Glutamatergic neuron (in vitro differentiated cells): ENCODE measurements at places on chromosomes 12 and 14.

DNA sequence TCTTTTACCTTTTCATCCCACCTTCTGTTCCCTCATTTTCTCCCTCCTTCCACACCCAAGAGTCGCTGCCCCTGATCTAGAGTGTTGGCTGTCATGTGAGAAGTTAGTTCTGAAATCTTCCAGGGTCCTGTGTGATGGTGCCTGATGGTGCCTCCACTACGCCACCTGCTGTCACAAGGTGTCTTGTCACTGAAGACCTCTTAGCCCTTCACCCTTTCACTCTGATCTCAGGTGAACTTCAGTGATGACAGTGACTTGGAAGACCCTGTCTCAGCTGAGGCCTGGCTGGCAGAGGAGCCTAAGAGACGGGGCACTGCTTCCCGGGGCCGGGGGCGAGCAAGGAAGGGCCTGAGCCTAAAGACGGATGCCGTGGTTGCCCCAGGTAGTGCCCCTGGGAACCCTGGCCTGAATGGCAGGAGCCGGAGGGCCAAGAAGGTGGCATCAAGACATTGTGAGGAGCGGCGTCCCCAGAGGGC is 7.6 kb upstream of the PFDN5 start:
- DNase-seq, result peak; percentile 84

GRCh38 chr12:110546339-110546738 is 36.8 kb downstream of the PPTC7 start:
- DNase-seq, result no peak

- DNase-seq, result peak; percentile 65
Measured at GRCh38 chr12:53046655-53047220, 3.1 kb upstream of the TNS2 start.

DNA sequence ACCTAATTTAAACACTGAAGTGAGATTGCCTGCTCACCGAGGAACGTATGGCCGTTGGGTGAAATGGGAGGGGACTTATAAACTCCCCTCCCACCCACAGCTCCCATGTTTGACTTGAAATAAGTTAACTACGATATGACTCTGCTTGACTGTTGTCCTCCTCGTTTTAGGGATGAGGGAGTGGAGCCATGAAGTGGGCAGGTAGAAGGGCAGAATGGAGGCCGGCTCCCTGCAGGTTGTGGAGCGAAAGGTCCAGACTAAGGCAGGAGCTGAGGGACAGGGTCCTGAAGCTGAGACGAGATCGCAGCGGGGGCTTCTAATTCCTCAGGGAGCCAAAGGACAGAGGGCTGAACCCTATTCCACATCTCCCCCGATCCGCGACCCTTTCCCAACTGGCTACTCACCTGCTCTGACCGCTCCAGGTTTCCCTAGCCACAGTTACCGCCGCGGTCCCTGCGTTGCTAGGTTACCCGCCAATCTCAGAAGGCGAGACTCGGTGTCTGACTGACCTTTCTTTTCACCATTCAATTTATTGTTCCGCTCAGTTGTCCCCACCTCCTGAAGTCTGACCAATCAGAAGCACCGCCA is 577 bp upstream of the TPCN1 start:
- no peak for DNase-seq

DNA sequence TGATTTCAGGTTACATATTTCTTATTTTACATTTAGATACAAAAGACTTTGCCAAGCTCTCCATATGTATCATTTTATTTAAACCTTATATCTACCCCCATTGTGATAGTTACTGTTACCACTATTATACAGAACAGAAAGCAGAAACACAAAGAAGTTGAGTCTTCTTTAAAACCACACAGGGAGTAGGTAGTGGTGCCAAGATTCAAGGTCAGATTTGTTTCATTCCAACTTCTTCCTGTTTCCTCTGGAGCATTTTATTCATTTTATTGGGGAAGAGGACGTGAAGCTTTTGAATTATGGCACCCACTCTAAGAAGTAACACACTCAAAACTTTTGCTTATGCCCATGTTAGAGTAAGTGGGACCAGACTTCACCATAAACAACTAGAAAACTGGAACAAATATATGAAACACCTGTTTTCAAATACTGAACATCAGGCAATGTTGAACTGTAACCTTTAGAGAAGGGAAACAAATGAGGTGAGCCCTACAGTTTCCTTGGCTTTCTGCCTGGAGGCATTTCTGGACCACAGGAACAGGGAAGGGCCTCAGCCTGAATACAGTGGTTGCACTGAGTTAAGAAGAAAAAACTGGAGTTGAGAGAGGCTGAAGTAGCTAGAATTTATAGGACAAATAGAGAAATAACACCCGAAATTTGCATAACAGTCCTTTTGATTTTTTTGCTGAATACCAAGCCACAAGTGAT is 160.4 kb upstream of the SSTR1 start:
- no peak for DNase-seq

- no peak for DNase-seq
Measured at GRCh38 chr12:40314927-40315326, 90.1 kb downstream of the LRRK2 start.

DNA sequence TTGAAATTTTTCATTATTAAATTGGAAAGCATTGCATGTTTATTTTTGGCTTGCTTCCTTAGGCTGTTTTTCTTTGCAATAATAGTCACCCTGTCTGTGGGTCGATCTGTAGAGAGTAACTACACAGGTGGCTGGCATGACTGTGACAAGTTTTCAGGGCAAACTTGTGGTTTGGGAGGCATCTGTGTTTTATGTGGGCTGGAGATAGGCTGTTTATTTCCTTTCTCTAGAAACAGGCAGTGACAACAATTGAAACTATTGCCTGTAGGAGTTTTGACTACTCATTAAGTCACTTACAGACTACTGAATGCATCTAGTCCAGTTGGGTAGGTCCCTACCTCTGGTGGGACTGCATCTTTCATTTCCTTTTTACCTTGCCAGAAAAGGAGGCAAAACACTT is 155.6 kb downstream of the DYRK2 start:
- DNase-seq, result no peak

GRCh38 chr12:18224745-18225144 is 36.6 kb upstream of the PIK3C2G start:
- DNase-seq, result no peak

GRCh38 chr14:30277268-30277667 is 281.7 kb upstream of the G2E3 start:
- no peak for DNase-seq
